Lower leg skin (tissue), 4 donors: ENCODE measurements at places on chromosomes 16 and 17. TPM values are rescaled to one million over a fixed set of nuclear protein-coding genes. Genes with fewer than 3 reads are reported as not detected.

Gene GRIN2A
- 0.30 TPM for total RNA-seq

DNA sequence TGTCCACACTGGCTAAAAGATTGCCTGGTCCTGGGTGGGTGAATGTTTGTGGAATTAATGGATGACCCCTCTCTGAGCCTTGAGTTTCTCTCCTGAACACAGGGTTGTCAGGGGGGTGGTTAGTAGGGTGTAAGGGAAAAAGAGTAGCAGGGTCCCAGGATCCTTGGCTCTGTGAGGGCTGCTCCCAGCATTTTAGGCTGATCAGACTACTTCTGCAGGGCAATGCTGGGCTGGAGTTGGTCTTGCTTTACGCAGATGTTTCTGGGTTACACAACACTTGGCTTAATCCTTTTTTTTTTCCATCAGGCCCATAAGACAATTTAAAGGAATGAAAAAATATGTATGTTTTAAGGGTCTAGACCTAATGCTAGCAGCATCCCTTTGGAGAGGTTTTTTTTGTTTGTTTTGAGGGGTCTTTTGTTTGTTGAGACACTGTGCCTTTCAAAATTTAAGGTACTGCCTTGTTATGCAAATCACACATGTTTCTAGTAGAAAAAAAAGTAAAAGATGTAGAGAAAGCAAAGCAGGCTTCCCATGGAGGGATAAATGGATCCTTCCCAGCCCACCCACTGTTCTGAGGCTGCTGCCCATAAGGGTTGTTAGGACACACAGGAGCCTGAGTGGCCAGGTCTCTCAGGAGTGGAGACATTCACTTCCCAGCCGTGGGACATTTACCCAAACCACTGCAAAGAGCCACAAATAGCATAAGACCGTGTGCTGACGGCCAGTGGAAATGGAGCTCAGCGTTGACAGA lies 225.6 kb upstream of the HSBP1 start:
- DNase-seq: peak; percentile 54

DNA sequence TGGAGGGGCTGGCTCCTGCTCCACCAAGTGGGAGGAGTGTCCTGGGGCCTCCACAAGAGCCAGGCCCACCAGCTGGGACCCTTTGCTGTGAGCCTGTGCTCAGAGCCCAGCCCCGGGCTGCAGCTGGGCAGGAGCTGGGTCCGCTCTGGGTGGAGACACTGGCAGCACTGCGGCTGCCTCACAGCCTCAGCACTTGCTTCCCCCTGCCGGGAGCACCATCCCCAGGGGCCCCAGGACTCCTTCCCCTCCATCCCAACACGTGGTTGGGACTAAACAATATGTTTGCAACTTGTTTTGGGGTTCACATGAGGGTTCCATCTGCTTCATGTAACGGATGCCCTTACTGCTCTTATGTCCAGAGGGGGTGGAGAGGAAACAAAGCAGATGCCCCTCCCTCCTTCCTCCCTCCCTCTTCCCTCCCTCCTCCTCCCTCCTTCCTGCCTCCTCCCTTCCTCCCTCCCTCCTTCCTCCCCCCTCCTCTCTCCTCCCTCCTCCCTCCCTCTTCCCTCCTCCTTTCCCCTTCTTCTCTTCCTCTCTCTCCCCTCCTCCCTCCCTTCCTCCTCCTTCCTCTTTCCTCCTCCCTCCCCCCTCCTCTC lies 16.3 kb upstream of the CBFA2T3 start:
- DNase-seq: no peak

Gene KRT28
- not detected for total RNA-seq

Gene CTF1
- not detected for total RNA-seq

- no peak for DNase-seq
Measured at GRCh38 chr16:57893559-57894389, 77.2 kb downstream of the CNGB1 start.

- no peak for DNase-seq
Measured at GRCh38 chr16:87058728-87059250, 258.4 kb downstream of the C16orf95 start.

DNA sequence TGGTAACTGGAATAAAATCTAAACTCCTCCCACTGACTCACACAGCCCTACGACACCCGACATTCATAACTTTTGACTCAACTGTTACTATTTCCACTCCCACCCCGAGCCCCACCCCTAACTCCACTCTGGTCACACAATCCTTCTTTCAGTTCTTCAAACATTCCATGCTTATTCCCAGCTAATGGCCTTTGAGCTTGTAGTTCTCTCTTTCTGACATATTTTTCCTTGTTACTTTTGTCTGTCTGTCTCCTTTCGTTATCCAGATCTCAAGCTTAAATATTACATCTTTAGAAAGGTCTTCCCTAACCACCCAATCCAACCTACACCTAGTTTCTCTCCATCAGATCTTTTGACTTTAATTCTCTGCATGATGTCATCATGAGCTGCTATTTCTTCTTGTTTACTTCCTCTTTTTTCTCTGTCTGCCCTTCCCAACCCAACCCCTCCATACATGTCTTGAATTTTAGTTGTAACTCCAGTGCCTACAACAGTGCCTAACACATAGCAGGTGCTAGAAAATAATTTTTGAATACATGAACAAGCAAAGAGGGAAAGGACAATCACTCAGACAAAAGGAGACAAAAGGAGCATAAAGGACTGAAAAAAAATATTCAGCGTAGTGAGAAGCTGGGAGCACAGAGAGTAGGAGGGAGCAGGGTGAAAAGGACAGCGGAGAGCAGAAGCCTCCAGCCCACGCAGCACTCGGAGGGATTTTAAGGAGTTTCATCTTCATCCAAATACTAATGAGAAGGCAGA lies 65.2 kb upstream of the SMIM36 start:
- DNase-seq: no peak

Gene CCL1
- not detected for total RNA-seq

- no peak for DNase-seq
Measured at GRCh38 chr16:56424404-56424764, 961 bp downstream of the AMFR start.

DNA sequence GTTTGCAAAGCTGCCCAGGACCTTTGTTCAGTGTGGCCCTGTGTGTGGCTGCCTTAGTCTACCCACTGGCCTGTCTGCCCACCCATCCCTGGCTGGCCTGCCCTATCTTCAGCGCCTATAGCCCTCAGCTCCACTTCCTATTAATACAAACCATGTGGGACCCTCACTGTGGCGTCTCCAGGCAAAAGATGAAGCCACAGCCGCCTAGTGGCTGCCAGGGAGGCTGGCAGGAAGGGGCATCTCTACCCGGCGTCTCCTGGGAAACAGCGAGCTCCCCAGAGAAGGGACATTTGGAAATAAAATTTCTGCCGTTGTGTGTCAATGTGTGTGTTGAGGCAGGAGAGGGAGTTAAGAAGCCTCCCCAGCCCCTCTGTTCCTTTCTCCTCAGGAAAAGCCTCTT lies 31.5 kb downstream of the NEUROD2 start:
- no peak for DNase-seq

DNA sequence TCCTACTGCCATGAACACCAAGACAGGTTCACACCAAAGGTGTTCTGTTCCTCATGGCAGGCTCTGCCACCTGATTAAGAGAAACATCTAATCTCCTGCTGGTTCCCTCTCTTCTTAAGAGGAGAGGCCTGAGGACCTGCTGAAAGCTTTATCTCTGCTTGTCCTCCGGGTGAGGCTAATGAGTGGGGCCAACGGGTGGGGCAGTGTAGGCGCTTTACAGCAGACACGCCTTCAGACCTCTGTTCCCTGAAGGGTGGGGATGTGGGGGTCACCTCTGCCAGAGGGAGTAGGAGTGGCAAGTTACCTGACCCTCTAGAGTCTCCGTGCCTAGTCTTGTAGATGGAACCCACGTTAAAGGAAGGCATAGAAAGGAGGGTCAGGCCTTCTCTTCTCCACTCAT lies 4.2 kb upstream of the MRM1 start:
- peak; percentile 68 for DNase-seq

DNA sequence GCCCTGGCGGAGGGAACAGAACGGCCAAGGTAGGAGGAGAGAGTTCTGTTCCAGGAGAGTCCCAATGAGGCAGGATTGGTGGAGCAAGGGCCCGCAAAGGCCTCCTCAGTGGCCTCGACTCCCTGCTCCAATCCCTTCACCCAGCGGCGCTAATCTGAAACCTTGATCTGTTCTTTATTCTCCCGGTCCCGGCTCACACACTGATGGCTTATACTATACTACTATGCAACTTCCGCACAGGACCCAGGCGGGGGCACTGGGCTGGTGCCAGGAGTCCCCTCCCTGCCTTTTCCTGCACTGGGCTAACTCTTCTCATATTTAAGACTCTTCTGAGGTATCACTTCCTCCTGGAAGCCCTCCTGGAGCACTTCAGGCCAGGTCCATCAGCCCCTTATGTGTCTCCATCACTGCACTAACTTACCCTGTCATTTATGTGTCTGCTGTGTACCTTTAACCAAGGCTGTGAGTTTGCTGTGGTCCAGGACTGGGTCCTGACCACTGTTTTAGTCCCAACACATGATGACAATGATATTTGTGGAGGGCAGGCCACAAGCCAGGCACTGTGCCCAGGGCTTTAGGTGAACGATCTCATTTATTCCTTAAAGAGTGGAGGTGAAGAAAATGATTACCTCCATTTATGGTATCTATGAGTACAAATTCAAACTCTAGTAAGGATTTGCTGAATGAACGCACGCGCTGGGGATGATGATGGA lies 6.8 kb downstream of the CCDC102A start:
- DNase-seq: no peak

Gene DYNLRB2
- total RNA-seq: 4.1 TPM

DNA sequence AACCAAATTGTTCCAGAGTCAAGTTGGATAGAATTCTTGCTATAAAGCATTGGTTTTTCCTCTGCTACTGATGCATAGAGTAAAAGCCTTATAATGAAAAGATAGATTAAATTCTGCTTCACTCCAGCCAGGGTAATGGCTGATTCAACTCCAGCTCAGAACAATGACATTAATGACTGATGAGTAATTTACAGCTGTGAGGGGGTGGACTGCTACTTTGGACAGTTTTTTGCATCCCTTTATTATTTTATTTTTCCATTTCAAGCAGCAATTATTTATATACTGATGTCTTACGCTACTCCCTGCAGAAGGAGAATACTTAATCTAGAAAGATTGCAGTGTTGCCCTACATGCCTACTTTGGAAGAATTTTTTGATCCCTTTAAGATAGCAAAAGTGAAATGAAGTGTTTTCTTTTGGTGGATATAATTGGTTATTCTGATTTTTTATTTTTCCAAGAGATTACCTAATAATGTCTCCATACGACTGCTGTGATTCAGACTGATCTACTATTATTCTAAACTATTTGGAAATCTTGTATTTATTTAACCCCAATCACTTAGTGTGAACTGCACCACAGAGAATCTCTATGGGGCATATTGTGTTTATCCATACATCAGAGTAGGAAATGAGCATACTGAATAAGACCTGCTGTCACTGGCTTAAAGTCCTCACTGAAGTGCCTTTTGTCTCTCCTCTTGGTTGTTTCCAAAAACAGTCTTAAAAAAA lies 149.5 kb downstream of the TRIM37 start:
- DNase-seq: no peak

DNA sequence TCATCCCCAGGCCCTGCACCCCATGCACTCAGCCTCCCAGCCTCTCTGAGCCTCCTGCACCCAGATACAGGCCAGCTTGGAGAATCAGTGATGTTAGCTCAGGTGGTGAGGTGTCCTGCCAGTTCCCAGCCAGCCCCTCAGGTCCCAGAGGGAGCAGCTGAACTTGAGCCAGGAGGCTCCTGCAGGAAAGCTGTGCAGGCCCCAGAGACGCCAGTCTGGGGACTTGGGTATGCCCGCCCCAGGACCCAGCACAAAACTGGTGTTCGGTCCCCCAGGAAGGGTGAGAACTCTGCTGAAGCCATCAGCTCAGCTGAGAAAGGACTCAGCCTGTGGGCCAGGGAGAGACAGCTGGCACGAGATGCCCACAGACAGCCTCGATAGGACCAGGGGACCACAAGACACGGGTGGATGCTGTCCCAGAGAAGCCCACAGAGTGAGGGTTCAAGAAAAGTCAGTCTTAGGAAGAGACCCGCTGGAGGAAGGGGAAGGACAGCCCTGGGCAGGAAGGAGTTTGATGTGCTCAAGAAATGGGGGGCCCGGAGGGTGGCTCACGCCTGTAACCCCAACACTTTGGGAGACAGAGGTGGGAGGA lies 11.0 kb downstream of the ENDOV start:
- no peak for DNase-seq

Gene ADAP2
- 15.6 TPM for total RNA-seq

- no peak for DNase-seq
Measured at GRCh38 chr16:10103118-10103517, 79.1 kb downstream of the GRIN2A start.

- peak; percentile 18 for DNase-seq
Measured at GRCh38 chr17:17300624-17301568, 2.3 kb upstream of the NT5M start.

GRCh38 chr16:19242987-19243575 lies 42.5 kb upstream of the CLEC19A start:
- no peak for DNase-seq

Gene PDIA2
- 0.12 TPM for total RNA-seq

GRCh38 chr16:4249530-4250308 lies 7.8 kb upstream of the SRL start:
- DNase-seq: no peak

Gene KCNH6
- 0.08 TPM for total RNA-seq
